ENCODE measurements at places on chromosomes 16 and 17.

DNA sequence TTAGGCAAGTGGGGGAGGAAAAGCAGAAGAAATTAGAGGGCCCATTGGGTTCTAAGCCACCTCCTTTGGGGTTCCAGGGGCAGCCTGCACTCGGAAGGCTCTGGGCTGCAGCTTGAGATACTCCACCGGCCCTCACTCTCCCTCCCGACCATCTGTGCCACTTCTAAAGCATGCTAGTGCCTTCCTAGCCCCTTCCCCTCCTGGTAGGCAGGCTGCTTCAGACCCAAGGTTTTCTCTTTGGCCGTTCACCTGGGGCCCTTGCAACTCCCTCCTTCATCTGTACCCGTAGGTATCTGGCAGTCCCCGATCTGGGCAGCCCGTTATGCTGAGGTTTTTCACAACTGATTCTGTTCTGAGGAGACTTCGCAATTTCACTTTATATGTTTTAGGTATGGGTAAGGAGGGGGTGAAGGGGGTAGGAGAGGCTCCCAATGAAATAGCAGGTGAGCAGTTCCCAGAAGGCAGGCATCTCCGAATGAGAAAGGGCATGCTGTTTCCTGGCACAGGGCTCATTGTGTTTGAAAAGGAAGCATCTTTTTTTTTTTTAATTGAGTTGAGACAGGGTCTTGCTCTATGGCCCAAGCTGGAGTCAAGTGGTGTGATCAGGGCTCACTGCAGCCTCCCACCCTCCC lies 98.7 kb downstream of the RAB11FIP4 start:
- DNase-seq: no peak

- DNase-seq: no peak
Measured at GRCh38 chr17:72079700-72080099, 41.1 kb upstream of the SOX9 start.

- no peak for DNase-seq
Measured at GRCh38 chr16:262121-262745, 13.5 kb downstream of the RGS11 start.

GRCh38 chr17:65584604-65585521 lies 23.4 kb upstream of the AXIN2 start:
- no peak for DNase-seq

GRCh38 chr17:73410586-73411312 lies 98.9 kb upstream of the CDC42EP4 start:
- no peak for DNase-seq

- DNase-seq: peak; percentile 43
Measured at GRCh38 chr17:80782536-80783427, 208.9 kb upstream of the CHMP6 start.

DNA sequence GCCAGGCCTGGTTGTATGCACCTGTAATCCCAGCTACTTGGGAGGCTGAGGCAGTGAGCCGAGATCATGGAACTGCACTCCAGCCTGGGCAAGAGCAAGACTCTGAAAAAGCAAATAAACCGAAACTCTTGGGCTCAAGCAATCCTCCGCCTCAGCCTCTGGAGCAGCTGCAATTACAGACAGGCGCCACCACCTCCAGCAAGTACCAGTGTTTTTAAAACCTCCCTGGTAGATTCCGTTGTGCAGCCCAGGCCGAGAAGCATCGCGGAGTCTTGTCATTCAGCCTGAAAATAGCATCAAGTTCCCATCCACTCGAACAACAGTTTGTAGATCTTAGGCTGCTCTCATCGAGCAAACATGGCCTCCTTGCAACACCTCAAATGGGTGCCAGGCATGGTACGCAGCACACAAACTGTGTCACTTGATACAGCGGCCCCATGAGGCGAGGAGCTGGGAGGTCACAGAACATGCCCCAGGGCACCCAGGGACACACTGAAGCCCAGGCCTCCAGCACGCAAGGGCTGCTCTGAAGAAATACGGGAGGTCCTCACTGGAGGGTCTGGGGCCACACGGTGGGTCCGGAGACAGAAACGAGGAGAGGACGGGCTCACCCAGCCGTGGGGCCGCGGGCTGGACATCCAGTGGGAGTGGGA lies 18.1 kb downstream of the TMC6 start:
- DNase-seq: no peak

GRCh38 chr16:65919986-65920376 lies 446.5 kb upstream of the CDH5 start:
- no peak for DNase-seq

- DNase-seq: no peak
Measured at GRCh38 chr16:17921357-17921978, 415.1 kb downstream of the NPIPA8 start.

DNA sequence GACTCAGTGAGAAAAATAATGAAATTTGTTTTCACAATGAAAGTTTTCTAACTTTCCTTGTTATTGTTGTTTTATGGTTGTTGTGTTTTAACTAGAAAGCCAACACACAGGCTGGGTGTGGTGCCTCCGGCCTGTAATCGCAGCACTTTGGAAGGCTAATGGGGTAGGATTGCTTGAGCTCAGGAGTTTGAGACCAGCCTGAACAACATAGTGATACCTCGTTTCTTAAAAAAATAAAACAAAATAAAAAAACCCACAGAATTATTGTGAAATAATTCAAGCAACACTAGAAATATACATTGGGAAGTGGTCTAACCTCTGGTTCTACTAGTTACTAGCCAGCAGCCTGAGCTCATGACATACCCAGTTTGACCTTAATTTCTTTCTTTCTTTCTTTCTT lies 630 bp downstream of the MILR1 start:
- DNase-seq: peak; percentile 43

- DNase-seq: peak; percentile 90
Measured at GRCh38 chr16:3857189-3858043, 23.1 kb downstream of the CREBBP start.

DNA sequence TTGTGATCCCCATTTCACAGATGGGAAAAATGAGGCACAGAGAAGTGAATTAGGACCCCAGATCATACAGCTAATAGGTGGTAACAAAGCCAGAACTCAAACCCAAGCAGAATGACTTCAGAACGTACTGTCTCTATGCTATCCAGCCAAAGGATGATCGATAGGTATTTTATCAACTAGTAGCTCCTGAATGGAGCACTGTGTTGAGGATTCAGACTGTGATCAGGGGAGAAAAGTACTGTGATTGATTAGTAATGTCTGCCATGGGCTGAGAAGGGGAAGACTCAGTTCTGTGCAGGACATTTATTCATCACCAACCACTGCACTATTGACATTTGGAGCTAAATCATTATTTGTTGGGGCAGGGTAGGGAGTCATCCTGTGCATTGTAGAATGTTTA lies 38.7 kb downstream of the CACNG4 start:
- DNase-seq: no peak

GRCh38 chr16:2205967-2206313 lies 686 bp downstream of the MLST8 start:
- DNase-seq: no peak

- no peak for DNase-seq
Measured at GRCh38 chr17:79933863-79934652, 94.8 kb upstream of the CBX4 start.

GRCh38 chr16:79269211-79269863 lies 331.2 kb downstream of the MAF start:
- DNase-seq: no peak

DNA sequence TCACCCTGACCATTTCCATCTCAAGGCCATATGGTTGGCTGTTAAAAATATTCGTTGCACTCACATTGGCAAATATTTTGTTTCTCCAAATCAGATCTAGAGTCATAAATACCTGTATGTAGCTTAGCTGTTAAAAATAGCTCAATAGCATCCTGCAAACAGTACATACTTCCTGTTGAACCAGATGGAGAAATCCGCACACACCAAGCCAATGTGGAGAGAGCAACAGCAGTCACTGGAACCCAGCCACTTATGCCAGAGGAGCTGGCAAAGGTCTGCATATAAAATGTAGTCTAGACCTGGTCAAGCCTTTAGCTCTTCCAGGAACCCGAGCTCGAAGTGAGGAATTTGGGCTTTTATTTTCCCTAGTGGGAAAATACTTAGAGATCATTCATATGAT lies 146.4 kb upstream of the KCNJ16 start:
- DNase-seq: no peak

DNA sequence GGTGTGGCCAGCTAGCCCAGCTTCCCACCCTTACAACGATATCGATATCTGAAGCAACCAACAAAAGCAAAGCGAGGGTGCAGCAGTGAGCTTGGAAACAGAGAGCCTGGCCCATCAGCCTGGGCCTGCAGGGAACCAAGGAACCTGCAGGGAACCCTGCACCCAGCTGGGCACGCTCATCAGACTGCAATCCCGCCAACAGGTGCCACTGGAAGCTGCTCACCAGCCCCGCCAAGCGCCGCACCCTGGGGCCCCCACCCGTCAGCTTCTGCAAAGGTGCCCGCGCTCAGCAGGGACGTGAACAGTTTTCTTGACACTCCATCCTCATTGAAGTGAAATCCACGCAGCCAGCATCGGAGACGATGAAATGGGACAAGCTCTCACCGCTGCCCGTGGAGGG lies 250.7 kb downstream of the RBFOX3 start:
- DNase-seq: no peak

GRCh38 chr17:57930239-57930638 lies 25.0 kb downstream of the CUEDC1 start:
- no peak for DNase-seq

DNA sequence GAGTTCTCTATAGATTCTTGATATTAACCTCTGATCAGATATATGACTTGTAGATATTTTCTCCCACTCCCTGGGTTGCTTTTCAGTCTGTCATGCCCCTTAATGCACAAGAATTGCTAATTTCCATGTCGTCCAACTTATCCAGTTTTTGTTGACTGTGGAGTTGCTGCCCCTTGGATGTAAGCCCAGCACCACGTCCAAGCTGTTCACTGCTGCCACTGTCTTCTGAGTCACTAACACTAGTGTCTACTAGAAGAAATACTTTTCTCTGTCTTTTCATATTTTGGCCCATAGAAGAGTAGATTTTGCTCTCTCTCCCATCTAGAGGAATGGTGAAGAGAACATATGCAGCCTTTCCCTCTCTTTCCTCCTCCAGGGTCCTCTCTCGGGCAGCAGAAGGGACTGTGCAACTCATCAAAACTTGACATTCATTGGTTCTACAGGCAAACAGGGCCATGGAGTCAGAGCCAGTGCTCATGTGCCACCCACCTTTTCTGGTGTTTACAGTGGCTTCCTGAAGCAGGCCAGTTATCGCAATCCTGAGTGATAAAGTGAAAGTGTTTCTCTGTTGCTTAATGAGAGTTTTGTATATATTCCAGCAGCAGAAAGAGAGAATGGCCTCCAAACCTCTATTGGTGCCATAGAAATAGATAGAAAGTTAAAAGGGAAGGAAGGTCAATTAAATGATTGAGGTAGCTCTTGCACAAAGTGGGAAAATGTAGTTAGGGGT lies 22.6 kb upstream of the PMP22 start:
- DNase-seq: peak; percentile 61

- DNase-seq: no peak
Measured at GRCh38 chr16:89315271-89315670, 97.8 kb downstream of the ZNF778 start.

GRCh38 chr16:31108035-31108793 lies at the start of gene BCKDK:
BCKDK (plus strand) TSS chr16:31108386; CDS start chr16:31109224, 838 bp downstream.
- peak; percentile 59 for DNase-seq

GRCh38 chr17:1715803-1716075 lies 5.6 kb upstream of the TLCD2 start:
- DNase-seq: no peak

DNA sequence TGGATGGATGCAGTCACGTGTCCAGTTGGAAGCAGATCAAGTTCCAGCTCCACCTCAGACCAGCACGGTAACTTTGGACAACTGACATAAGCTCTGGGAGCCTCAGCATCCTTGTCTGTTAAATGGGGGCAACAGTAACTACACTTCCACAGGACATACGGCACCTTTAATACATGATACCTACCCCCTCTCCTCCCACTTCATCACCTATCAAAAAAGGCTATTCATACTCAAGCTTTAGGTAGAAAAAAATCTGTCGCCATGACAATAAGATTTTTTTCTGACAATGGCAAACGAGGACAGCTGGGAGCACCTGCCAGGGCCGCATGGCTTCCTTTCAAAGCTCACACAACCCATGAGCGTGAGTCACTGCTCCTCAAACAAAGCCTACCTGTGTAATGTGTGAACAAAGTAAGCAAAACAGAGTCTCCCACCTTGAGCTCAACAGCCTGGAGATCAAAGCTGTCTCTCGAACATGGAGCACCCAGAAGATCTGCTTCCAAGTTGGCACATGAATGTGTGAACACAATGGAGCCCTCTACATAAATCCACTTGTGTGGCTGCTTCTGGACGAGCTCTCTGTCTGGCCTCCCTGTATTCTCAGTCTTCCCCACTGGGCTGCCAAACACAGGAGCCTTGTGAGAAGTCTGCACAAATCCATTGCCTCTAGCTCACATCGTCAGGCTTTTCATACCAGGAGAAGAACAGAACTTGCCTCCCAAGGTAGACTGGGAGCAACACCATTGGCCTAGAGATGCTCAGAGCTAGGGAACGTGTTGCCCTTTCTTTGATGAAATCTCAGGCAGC lies 459.7 kb downstream of the SOX9 start:
- DNase-seq: no peak

- peak; percentile 84 for DNase-seq
Measured at GRCh38 chr17:29929533-29930408, at the start of gene SSH2. SSH2 (minus strand) TSS chr17:29930228; CDS start chr17:29930000, 228 bp downstream.

DNA sequence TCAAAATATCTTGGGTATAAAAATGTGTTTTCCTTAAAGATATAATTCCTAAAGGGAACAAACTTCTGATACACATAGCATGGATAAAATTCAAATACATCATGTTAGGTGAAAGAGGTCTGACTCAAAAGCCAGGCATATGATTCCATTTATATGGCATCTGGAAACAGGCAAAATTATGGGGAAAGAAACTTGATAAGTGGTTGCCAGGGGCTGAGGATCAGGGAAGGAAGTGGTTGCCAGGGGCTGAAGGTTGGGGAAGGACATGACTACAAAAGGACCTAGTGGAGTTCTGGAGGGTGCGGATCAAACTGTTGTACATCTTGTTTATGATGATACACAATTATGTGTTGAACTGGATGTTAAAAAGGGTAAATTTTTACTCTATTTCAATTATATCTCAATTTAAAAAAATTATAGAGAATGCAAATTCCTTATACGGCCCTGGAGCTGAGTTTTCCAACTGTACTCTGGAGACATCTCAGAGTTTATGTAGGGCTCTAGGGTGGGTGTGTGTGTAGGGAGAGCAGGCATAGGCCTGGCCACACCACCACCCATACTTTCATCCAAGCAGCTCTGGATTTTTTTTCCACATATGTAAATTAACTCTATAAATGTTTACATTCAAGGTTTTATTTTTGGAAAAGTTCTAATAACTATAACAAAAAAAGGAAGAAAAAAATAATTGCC lies 55.0 kb downstream of the AMFR start:
- no peak for DNase-seq

- no peak for DNase-seq
Measured at GRCh38 chr16:78718141-78718540, 618.7 kb downstream of the WWOX start.

Measured in iris pigment epithelial cell (primary cell).